ENCODE measurements at places on chromosomes 3 and 15.

- DNase-seq, result no peak
Observed at GRCh38 chr3:173744895-173745294, 347.4 kb downstream of the NLGN1 start.

GRCh38 chr15:91369823-91370222 lies 269.8 kb downstream of the SV2B start:
- DNase-seq, result no peak

GRCh38 chr15:79172032-79172481 lies 81.5 kb upstream of the RASGRF1 start:
- DNase-seq, result no peak

DNA sequence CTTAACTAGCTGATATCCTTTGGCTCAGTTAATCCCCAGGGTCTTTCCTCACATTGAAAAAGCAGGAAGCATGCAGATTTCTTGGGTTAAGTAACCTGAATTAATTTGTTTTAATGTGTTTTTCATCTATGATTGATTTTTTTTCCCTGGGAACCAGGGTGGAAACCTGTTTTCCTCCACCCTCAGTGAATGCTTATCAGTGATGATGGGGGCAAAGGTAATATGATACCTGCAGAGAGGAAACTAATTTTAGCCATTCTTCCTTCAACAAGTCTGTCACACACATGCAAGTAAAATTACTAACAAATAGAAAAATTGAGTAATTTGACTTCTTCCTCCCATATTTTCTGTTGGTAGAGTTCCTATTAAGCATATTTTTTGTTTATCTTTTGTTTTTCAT lies 5.9 kb downstream of the CASR start:
- no peak for DNase-seq

DNA sequence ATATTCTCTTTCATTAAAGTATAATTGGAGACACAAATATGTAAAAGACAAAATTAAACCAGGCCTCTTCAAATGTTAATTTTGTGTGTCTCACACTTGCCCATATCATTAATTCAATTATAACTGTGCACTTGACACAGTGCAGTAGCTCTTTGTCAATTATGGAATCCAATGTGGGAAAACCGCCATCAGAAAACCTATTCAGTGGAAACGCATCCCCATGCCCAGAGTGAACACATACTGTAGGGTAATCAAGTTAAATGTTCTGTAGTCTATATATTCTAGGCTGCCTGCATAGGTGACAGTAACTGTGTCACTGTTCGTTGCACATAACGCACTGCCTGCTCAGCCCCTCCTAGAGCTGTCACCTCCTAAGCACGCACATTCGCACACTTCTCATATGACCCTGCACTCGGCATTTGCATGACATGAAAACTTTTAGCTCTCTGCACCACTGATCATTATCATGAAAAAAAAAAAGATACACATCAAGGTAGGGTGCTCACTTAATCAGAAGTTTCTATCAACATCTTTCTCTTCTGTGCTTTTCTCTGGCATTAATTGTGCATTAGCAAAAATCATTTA lies 63.2 kb downstream of the MEIS2 start:
- DNase-seq, result no peak

- no peak for DNase-seq
Observed at GRCh38 chr3:39126532-39127071, 19.1 kb downstream of the TTC21A start.

DNA sequence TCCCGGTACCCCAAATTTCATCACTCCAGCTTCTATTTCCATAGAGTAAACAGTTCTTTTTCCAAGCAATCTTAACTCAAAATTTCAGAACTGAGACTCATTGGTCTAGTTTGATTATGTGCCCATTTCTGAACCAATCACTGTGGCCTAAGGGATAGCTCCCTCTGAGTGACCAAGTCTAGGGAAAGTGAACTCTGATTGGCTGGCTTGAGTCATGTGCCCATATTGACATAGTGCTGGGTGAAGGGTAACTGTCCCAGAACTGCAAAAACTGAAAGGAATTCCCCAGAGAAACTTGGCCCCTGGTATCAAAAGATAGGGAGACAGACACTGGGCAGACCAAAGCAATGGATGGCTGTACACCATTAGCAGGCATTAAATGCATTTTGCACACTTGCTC lies 171.2 kb upstream of the WNT5A start:
- DNase-seq, result no peak

GRCh38 chr3:31247850-31248562 lies 284.7 kb upstream of the STT3B start:
- DNase-seq, result peak; percentile 6

GRCh38 chr15:52493968-52494367 lies 34.7 kb downstream of the MYO5A start:
- DNase-seq, result no peak

GRCh38 chr3:12879191-12879815 lies 37.9 kb upstream of the RPL32 start:
- no peak for DNase-seq

- DNase-seq, result no peak
Observed at GRCh38 chr3:132421832-132422231, 4.5 kb downstream of the DNAJC13 start.

- no peak for DNase-seq
Observed at GRCh38 chr3:169699536-169700050, 36.1 kb upstream of the MECOM start.

DNA sequence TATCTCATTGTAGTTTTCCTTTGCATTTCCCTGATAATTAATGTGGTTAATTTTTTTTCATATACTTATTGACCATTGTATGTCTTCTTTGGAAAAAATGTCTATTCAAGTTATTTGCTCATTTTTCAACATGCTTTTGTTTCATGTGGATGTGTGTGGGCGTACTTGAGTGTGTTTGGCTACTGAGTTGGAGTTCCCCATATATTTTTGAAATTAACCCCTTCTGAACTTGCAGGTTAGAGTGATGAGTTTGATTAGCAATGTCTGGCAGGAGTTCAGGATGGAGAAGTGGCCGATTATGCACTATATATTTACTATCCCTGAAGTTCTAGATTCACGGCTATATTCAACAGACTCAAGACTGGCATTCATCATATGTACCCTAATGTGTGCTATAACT lies 250.4 kb upstream of the TTC14 start:
- no peak for DNase-seq

DNA sequence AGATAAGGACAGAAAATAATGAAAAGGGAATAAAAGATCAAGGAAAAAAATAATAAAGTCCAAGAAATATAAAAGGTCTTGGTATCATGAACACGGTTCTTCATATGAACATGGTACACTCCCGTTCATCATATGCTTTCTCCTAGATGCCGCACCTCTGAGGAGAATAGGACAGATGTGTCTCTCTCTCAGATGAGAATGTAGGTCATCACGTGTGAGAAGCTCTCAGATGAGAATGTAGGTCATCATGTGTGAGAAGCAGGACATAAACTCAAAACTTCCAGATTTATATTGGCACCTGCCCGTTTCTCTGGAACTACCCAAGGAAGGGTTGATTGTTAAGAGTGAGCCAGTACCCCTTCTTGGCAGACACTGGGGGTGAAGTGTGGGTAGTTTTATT lies 29.9 kb upstream of the IQCF6 start:
- DNase-seq, result no peak

GRCh38 chr3:66039590-66039887 lies 821 bp upstream of the MAGI1 start:
- DNase-seq, result no peak

DNA sequence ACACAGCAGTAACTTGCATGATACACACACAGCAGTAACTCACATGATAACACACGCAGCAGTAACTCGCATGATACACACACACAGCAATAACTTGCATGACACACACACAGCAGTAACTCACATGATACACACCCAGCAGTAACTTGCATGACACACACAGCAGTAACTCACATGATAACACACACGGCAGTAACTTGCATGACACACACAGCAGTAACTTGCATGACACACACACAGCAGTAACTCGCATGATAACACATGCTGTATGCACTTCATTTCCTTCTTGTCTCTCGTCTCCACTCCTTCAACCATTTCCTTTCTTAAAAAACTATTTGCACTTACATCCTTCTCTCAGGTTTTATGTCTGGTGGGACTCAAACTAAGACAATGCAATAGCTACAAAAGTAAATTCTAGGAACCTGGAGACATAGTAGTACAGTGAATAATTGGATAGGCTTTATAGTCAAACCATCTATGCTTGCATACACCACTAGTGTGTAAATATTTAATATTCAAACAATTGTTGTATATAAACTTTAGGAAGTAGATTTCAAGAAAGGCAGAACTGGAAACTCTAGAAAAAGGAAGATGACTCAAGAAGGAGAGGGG lies 130.8 kb downstream of the UACA start:
- no peak for DNase-seq

DNA sequence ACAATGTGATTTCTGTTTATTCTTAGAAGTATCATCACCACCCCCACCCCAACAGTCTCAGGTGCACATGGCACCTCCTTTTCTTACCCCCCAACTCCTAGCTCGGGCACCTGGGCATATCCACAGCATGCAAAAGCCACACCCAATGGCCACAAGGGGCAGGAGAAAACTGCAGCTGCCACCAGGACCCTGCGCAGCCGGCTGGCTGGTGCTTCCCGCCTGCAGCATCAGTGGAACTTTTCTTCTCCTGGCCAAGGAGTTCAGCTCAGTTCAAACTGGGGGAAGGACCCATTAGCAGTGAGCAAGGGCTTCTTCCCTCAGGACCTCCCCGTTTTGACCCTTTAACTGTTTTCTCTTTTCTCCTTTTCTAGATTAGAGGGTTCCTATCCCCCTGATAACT lies 44.8 kb downstream of the TM4SF18 start:
- DNase-seq, result no peak

GRCh38 chr15:91813924-91814323 lies 39.6 kb upstream of the SLCO3A1 start:
- DNase-seq, result no peak

- no peak for DNase-seq
Observed at GRCh38 chr15:95972041-95972553, 358.4 kb upstream of the NR2F2 start.

DNA sequence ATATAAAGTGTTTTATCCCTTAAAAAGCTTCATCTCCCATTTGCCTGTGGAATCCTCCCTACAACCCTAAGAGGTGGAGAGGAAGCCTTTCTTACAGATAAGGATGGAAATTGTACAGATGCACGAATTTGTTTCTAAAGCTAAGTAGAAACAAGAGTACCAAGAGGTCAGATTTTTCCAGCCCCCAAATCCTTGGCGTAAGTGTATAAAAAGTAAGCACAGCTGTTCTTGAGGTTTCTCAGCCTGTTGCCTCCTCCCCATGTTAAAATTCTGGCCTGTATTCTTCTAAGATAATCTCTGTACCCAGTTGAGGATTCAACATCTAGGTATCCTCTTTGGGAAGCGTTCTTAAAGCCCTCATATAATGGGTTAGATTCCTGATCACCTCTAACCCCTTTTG lies 34.9 kb downstream of the RAB7A start:
- DNase-seq, result no peak

GRCh38 chr3:95387242-95388021 lies 1324.6 kb downstream of the NSUN3 start:
- DNase-seq, result no peak

DNA sequence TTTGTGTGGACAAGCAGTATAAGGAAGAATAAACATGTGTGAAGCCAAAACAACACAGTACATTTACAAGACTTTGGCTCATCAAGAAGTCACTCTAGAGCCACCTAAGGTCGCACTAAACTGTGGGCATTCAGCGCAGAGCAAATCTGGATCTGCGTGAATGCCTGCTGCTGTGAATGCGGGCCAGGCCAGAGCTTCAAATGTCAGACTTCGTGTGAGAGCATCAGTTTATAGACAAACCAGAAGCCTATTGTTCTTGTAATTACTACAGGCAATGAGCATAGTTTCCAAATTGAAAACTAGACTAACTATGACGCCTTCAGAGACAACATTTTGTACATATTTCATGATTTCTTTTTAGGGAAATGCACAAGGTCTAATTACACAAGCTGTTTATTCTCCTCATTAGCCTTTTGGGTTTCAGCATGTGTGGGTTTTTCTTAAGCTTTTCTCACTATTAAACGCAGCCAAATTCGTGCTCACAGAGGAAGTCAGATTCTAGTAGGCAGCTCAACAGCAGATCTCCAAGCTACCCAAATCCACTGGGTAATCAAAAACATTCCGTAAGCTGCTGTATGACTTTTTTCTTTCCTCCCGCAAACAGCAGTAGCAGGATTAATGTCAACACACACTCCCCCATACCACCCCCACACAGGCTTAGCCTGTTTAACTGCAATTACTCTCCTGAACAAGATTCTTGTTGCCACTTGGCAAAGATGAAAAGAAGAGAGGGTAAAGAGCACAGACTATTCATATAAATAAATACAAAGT lies 84.5 kb upstream of the SETMAR start:
- DNase-seq, result no peak

GRCh38 chr3:37094636-37095035 lies 79.7 kb downstream of the LRRFIP2 start:
- no peak for DNase-seq

DNA sequence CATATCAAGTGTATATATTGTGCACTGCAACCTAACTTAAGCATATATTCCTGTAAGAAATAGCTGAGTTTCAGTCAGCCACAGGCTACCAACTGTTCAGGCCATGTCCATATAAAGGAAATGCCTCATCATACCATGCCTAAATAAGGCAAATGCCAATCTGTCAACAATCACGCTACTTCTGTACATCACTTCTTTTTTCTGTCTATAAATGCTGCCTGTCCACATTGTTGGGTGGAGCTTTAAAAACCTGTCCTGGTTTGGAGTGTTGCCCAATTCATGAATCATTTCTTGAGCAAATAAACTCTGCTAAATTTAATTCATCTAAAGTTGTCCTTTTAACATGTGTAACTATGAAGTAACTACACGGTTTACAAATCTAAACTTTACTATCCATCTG lies 1091.9 kb downstream of the NSUN3 start:
- DNase-seq, result no peak

- DNase-seq, result no peak
Observed at GRCh38 chr3:43206632-43207031, 79.7 kb upstream of the SNRK start.

Measured in HCT116 (cell line).